ENCODE measurements at places on chromosomes 16 and 17.

DNA sequence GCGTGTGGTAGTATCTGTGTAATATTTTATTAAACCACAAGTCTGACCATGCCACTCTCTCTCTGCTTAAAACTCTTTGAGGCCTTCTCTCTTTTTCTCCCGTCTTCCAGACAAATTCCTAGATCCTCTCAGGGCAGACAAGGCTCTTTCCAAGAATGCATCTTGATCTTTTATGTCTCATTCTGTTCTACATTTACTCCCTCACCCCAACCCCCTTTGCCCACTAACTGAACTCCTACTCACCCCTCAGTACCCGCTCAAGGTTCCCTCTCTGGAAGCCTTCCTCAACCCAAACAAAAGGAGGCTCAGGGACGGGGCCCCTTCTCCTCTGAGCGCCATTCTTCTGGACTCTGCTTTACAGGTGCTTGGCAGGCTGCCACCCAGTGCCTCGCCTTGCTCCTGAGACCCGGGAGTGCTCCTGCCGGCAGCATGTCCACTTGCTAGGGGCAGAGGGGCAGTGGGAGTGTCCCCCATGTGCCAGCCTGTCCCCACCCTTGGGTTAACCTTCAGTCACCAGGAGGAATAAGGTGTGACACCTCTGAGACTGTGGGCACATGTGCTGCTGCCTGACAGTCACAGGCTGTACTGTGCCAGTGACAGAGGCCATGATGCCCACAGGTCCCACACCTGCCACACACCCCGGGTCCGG, 9.2 kb downstream of the SLC13A2 start:
- DNase-seq: no peak

DNA sequence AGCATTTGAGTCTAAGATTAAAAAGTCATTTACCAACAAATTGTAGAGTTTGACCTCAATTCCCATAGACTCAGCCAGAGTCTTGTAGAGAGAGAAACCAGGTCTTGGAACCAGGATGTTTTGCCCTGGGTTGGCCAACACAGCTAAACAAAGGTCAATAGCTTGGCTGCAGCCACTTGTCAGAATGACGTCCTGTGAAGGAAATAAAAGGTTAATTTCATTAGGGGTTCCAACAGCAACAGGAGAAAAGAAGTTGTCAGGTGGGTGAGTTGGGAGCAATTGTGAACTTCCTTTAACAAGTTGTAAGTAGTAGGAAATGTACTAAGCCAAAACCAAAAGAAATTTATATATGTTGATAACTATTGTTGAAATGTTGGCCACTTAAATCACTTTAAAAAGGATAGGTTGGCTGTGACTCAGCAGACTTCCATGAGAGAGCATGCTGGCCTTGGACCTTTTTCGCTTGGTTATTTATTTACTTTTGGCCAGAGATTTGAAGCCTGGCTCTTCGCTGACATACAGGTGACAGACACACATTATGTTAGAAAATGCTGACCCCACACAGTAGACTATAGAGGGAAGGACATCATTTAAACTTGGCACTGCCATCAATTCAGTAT, 4.3 kb downstream of the TAT start:
- no peak for DNase-seq

DNA sequence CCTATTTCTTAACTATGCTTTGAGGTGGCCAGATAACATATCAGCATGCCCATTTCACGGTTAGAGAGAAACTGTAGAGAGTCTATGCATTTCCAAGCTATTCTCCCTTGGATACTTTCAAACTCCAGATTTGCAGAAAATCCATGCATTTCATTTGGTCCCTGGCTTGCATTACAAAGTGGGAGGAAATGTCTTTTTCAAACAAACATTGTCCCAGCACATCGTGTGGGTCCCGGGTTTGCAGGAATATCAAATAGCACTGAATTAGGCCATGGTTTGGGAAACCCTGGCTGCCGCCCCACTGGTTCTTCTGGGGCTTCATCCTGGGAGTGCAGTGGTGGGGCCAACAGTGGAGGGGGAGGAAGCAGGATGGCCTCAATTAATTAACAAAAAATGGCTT, 171.9 kb downstream of the IRX5 start:
- no peak for DNase-seq

DNA sequence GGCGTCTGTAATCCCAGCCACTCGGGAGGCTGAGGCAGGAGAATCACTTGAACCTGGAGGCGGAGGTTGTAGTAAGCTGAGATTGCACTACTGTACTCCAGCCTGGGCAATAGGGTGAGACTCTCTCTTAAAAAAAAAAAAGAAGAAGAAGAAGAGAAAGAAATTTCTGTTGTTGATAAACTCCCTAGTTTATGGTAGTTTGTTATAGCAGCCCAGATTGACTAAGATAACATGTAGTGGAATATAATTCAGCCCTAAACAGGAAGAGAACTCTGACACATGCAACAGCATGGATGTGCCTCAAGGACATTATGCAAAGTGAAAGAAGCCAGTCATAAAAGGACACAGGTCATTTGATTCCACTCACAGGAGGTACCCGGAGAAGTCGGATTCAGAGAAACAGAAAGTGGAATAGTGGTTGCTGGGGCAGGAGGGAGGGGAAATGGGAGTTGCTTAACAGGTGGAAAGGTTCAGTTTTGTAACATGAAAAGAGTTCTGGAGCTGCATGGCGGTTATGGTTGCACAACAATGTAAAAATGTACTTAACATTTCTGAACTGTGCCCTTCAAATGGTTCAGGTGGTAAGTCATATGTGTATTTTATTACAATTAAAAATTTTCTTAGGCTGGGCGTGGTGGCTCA, 26.0 kb upstream of the PRM1 start:
- no peak for DNase-seq

DNA sequence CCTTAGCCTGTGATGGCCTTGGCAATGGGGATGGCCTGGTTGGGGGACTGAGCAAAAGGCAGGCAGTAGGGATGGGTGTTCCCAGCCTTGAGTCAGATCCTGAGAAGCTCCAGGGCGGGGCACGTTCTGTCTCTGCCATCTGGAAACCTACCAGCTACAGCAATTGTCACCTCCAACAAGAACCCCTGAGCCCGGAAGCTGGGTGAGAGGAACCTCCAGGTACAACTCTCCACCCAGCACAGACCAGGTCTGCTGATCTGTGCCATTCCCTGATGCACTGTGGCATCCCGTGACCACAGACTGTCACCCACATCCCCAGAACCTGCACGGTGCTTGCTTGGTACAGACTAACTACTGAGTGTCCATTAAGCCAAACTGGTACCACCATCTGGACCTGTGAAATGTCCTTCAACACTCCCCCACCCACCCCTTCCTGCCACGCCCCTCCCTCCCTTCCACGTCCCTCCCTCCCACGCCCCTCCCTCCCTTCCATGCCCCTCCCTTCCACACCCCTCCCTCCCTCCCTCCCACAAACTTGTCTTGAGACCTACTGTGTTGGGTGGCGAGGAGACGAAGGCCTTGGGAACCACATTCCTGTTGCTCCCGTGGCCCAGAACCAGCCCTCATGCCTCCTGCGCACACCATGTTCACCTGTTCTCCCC, 16.6 kb downstream of the MYO15B start:
- DNase-seq: no peak

DNA sequence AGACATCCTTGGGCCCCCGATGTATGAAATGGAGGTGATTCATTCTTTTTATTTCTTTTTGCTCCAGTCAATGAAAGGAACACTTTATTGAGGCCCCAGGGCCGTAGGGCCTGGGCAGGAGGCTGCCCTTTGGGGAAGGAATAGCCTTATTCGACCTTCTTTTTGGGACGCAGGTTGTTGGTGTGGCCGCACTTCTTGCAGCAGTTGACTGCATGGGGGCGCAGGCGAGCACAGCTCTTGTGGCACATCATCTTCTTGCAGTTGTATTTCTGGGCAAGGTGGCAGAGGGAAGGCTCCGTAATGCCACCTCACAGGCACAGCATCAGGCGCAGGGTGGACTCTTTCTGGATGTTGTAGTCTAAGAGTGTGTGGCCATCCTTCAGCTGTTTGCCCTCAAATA, 50.9 kb downstream of the SIAH1 start:
- DNase-seq: no peak

DNA sequence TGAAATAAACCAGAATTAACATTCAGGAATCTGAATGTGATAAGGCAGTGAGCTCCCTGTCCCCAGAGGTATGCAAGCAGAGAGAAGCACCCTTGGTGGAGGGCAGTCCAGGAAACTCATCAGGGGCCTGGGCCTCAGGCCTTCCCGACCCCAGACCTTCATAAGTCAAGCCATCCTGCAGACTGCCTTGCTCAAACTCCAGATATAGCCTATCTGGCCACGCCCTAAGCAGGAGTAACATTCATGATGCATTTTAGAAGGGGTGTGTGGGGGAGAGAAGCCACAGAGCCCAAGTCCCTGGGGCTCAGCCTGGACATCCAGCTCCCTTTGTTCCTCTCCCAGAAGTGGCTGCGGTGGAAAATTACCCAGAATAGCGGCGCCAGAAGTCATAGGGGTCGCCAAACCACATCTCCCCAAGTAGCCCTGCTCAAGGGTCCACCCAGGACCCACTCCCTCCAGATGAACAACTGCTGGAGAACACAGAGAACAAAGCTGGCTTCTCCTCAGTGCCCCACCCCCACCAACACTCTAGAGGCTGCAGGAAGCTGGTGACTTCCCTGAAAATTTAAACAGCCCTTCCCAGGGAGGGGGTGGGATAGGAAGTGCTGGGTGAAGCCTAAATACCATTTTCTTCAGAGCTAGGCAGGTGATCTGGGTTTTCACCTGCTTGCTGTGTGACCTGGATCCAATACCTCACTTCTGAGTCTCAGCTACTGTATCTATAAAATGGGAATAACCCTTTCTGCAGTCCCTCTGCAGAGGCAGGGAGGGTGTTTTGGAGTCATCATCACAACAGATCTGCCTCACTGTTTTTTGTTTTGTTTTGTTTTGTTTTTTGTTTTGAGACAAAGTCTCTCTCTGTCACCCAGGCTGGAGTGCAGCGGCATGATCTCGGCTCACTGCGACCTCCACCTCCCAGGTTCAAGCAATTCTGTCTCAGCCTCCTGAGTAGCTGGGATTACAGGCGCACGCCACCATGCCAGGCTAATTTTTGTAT, 1.5 kb upstream of the SREBF1 start:
- DNase-seq: no peak

GRCh38 chr17:50955667-50956120, 89.5 kb upstream of the TOB1 start:
- no peak for DNase-seq

GRCh38 chr16:15483857-15484256, 49.5 kb downstream of the BMERB1 start:
- no peak for DNase-seq

- no peak for DNase-seq
Measured at GRCh38 chr17:75418531-75418930, 13.1 kb upstream of the GRB2 start.

DNA sequence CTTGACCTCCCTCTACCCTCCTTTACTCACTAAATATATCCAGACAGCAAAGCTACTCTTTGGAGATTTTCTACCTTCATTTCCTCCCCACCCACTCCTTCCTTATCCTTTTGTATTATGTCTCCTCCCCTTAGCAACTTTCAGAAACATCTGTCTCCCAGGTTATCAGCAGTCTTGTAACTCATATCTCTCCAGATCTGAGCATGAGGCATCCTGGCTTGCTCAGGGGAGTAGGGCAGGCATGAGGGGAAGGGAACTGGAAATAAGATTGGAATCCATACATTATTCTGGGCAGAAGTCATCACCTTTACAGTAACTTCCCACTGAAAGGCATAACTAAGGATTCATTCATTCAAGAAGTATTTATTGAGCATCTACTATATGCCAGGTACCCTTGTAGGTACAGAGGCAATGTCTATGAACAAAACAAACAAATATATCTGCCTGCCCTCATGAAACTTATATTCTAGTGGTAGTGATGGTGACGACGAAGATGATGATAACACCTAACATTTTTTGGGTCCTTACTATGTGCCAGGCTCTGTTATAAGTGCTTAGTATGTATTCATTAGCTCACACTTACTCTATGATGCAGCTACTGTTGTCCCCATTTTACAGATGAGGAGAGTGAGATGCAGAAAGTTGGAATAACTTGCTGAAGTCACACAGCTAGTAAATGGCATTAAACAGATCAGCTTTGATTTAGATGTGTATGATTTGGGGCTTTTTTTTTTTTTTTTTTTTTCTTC, 123.9 kb upstream of the CACNG3 start:
- DNase-seq: no peak

GRCh38 chr16:75506574-75506973, 11.3 kb upstream of the CHST6 start:
- DNase-seq: no peak

- no peak for DNase-seq
Measured at GRCh38 chr17:44382917-44383316, 6.5 kb downstream of the ITGA2B start.

All from stimulated activated CD4-positive, alpha-beta T cell treated with anti-CD3 and anti-CD28 coated beads, Interleukin-1b, Interleukin-23, amount 100 ng/mL, for 24 hours (primary cell).